Stimulated activated CD8-positive, alpha-beta memory T cell treated with anti-CD3 and anti-CD28 coated beads, Interleukin-4, amount 100 ng/mL, for 4 hours (primary cell): ENCODE measurements at places on chromosomes 7 and 10.
A peak's percentile ranks its signal among the peaks of the same experiment; 100 is the strongest.

DNA sequence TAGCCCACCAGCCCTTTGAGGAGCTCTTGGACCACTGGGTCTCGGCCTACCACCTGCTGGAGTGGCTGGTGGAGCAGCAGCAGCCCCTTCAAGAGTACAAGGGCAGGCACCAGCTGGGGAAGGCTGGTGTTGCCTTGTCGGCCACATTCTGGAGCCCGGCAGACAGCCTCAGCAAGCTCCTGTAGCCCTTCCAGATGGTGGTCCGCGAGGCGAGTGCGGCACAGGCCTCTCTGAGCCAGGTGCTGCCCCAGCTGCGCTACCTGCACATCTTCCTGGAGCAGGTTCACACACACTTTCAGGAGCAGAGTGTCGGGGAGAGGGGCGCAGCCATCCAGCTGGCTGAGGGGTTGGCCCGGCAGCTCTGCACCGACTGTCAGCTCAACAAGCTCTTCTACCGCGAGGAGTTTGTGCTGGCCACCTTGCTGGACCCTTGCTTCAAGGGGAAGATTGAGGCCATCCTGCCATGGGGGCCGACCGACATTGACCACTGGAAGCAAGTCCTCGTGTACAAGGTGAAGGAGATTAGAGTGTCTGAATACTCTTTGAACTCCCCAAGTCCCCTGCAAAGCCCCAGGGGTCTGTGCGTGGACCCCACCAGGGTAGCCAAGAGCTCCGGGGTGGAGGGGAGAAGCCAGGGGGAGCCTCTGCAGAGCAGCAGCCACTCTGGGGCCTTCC lies 7.0 kb upstream of the ACTR3C start:
- DNase-seq: no peak

GRCh38 chr10:4868357-4868657 lies 42.3 kb downstream of the AKR1E2 start:
- no peak for DNase-seq

GRCh38 chr10:46250481-46250880 lies 36.3 kb upstream of the ANTXRL start:
- no peak for DNase-seq

DNA sequence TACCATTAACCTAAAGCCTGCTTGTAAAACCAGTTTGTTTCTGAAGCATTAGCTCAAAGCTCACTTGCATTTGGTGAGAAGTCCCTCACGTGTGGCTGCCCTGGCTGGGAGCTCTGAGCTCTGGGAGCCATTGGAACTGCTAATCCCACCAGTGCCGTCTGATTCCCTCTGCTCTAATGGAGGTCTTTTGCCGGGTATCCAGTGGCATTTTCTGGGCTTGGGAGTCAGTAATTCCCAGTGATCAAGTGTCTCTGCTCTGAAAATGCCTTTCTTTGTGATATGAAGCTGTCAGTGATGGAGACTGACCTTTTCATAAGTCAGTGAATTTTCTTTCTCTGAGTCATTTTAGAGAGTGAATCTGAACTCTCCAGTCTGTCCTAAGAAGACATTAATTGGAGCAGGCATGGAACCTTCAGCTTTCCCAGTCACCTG lies 36.9 kb upstream of the FAM20C start:
- DNase-seq: no peak

DNA sequence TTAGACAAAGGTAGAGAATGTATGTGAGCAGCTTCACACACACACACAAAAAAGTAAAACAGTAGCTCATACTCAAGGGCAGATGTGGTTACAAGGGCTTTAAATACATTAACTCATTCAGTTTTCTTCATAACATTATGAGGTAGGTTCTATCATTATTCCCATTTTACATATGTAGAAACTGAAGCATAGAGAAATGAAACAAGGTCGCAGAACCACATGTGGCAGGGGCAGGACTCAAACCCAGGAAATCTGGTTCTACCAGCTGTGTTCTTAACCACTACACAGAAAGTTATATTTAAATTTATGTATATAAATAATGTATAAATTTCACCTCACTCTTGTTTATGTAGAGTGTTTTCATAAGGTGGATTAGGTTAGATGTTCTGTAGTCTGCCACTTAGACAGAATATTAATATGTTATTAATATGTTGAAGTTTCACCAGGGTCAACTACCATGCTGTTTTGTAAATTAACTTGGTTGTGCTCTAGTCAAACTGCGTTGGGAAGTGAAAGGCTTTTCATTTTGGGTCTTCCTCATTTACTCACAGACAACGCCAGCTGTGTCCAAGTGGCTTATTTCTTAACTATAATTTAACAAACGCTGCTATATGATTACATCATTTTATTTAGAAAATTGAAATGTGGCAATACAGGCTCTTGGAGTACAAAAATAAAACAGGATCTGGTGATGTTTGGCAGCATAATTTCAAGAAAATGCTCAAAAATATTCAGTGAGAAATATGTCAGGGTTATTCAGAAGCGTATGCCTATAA lies 138.4 kb downstream of the MDFIC start:
- no peak for DNase-seq

DNA sequence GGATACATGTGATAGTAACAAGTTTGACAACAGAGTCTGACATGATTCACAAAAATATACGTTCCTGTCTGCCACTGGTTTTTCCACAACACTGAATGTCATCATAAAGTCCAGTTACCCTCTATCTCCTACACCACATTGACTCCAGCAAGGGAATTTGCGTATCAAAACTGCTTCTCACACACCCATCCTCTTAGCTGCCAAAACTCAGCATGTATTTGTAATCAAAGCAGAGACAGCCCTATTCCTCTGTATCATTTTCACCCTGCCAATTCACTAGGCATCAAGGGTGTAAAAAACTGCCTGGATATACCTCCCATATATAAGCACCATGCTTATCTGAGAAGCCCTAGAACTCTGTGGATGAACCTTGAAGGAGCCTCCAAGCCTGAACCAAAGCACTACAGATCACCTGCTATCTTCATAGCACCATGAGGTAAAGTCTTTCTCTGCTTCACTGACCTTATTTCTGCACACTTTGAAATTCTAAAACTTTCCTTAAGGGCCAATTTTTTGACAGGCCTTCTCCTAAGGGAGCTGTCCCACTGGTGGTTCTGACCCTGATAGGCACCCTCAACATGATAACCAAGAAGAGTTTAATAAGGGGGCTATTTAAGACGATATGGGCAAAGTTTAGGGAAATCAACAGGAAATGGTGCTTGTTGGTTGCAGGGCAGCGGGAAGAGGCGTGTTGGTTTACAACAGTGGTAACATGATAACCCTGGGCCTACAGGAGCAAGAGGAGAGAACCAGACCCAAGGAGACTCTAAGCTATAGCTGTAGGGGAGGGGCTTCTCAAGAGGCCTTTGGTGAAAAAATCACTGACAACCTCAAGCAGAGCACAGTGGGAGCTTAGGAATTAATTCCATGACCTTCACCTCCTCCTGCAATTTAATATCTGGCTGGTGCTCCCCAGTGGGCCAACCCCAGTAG lies at the start of gene IFIT1B:
Gene IFIT1B, plus strand, starts transcription at position 352 of the 933 bp plus-strand sequence. Its CDS starts 80 bp downstream, at position 432.
- no peak for DNase-seq

DNA sequence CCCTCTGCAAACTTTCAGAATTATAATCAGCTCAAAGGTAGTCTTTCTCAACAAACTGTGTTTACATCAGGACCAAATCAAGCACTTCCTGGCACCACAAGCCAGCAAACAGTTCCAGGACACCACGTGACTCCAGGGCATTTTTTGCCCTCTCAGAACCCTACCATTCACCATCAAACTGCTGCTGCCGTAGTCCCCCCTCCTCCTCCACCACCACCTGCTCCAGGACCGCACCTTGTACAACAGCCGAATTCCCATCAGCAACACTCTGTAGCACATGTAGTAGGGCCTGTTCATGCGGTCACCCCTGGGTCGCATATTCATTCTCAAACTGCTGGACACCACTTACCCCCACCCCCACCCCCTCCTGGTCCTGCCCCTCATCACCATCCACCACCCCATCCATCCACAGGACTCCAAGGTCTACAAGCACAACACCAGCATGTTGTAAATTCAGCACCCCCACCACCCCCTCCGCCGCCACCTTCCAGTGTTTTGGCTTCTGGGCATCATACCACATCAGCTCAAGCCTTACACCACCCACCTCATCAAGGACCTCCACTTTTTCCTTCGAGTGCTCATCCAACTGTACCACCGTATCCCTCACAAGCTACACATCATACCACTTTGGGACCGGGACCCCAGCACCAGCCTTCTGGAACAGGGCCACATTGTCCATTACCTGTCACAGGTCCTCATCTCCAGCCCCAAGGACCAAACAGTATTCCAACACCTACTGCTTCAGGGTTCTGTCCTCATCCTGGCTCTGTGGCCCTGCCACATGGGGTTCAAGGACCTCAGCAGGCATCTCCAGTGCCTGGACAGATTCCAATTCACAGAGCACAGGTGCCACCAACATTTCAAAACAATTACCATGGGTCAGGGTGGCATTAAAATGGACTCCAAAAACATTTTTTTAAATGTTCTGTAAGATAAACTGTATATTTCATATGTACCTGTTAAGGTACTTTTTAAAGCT lies 98.7 kb downstream of the KMT2E start:
- no peak for DNase-seq

DNA sequence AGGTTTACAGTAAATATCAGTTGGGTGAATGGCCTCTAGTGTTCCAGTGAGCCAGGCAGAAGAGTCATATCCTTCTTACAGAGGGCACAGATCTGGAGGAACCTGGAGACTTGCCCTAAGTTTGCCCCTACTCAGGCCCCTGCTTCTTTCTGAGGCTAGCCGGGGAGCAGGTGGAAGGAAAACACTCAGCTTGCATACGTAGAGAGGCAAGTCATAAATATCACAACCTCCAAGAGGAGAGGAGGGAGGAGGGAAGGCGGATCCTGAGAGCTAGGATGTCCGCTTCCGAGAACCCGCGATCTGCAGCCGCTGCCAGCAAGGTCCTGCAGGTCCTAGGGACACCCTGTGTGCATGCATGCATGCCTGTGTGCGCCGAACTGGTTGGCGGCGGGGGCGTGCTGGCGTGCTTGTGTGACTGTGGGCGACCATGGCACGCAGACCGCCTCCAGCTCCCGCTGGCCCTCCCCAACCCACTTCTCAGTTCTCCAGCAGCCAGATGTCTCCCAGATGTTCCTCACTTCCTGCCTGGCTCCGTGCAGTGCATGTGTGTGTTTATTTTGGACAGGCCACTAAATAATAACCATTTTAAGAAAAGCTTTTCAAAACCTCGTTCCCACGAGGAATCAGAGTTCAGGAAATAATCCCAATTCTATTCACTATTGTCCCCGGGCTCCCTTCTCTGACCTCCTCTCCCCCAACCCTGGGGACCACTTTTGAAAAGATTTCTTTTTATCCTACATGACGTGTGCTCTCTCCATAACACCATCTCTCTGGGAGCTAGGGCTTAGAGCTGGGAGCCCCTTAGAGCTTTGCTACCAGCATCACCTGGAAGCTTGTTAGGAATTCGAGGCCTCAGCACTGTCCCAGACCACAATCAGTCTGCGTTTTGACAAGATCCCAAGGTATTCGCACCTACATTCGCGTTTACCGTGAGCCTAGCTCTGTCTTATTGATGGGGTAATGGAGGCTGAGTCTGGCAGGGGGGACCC lies 32.4 kb downstream of the UNC5B start:
- DNase-seq: no peak

- DNase-seq: no peak
These were observed 779 bp downstream of the C1QL3 start for GRCh38 chr10:16520900-16521299.

- DNase-seq: peak; percentile 21
These were observed 576 bp upstream of the CSGALNACT2 start for GRCh38 chr10:43137717-43138020.
